Right lung (tissue), 10 donors: ENCODE measurements at places on chromosomes 7 and 10.

DNA sequence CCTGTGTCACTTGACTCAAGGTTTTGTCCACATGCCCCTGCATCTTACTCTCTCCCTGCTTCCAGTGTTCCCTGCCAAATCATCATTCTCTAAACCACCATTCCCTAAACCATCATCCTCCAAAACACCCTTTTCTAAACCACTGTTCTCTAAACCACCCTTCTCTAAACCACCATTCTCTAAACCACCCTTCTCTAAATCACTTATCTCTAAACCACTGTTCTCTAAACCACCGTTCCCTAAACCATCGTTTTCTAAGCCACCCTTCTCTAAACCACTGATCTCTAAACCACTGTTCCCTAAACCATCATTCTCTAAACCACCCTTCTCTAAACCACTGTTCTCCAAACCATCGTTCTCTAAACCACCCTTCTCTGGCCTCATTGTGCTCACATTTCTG lies 142.1 kb downstream of the CXCL12 start:
- no peak for DNase-seq

- DNase-seq, result no peak
These were observed 136.4 kb upstream of the MDFIC start for GRCh38 chr7:114785496-114785895.

DNA sequence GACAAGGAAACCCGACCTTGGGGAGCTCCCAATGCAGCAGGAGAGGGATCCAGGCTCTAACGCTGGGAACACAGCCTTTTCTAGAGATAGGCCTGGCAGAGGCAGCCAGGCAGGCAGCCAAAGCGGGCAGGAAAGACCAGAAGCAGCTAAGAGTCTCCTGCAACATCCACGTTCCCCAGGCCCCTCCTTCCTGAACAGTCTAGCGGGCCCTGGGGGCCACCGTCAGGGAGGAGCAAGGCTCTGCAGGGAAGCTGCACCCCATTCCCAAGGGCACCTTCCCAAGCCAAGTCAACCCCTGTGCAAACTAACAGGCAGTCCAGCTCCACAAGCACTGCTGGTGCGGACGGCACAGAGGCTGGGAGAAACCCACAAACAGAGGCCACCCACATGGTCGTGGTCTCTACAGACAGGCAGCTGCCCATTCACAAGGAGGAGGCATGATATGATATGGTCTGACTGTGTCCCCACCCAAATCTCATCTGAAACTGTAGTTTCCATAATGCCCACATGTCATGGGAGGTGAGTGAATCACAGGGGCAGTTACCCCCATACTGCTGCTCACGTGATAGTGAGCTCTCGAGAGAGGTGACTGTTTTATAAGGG lies 115.7 kb downstream of the MAD1L1 start:
- peak; percentile 57 for DNase-seq

- DNase-seq, result no peak
These were observed 98.6 kb upstream of the PHYHIPL start for GRCh38 chr10:59077855-59078254.

- DNase-seq, result no peak
These were observed 158.3 kb downstream of the FRMD4A start for GRCh38 chr10:14172336-14172950.

DNA sequence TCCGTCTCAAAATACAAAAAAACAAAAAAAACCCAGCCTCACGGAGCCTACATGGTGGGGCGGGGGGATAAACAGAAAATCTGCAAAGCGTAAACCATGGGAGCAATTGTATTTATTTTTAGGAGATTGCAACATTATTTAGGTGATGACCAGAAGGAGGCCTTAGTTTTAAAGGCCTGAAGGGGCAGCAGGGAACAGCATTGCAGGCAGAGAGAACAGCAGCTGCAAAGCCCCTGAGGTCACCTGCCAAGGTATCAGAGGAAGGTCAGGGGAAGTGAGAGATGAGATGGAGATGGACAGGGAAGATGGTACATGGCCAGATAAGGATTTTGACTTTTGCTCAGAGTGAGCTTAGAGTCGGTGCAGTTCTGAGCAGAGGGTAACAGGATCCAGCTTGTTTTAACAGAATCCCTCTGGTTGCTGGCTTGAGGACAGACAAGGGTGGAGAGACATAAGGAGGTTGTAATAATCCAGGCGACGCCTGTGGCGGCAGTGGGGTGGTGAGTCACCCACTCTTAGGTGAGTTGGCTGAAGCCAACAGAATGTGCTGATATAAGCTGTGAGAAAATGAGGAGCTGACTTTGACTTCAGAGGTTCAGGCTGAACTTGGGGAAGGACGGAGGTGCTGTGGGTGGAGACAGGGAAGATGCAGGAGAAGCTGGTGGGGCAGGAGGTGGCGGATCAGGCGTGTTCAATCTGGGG lies 82.3 kb upstream of the GTF2I start:
- no peak for DNase-seq

DNA sequence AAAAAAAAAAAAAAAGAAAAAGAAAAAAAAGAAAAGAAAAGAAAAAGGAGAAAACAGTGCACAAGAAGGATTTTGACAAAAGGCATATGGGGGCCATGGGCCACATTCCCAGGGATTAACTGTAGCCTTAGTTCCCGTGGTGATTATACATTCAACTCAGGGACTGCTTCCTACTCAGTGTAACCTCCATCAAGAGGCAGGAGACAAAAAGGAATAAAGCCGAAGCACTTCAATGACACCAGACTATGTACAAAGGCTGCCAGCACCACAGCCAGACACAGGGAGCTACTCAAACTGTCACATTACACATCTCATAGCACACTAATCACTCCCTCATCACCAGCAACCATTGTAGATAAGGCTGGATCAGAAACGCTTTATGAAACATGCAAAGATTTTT lies 5.1 kb upstream of the PMPCB start:
- DNase-seq, result no peak

- no peak for DNase-seq
These were observed 398.9 kb downstream of the ADRA2A start for GRCh38 chr10:111475720-111476119.

GRCh38 chr7:133121175-133121844 lies 39.4 kb upstream of the CHCHD3 start:
- DNase-seq, result no peak

- peak; percentile 69 for DNase-seq
These were observed 513 bp downstream of the ODAD2 start for GRCh38 chr10:27998178-27998953.

GRCh38 chr10:132904181-132904813 lies 38.1 kb downstream of the CFAP46 start:
- no peak for DNase-seq

GRCh38 chr10:91838199-91838598 lies 40.0 kb downstream of the TNKS2 start:
- no peak for DNase-seq

DNA sequence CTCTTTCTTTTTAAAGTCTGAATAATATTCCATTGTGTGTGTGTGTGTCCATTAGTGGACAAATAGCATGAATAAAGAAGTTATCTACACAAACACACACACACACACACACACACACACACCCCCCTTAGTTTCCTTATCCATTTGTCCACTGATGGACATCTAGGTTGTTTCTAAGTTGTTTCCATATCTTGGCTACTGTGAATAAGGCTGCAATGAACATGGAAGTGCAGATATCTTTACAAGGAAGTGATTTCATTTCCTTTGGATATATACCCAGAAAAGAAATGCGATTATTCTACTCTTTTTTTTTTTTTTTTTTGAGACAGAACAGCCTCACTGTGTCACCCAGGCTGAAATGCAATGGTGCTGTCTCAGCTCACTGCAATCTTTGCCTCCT lies 113.5 kb downstream of the MBL2 start:
- no peak for DNase-seq

DNA sequence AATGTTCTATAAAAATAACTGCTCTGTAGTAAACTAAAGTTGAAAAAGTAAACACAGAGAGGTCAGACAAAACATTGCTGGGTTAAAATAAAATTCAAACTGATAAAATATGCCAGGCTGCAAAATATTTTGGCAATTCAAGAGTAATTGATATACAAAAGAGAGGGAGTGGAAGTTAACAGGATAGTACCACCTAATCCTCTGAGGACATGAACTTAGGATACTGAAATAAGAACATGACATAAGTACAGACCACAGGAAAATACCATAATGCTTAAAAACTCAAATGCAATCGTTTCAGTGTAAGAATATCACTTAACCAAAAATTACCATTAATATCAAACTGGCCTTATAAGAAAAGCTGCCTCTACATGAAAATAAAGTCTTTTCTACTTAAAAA lies 37.6 kb upstream of the GPR22 start:
- DNase-seq, result no peak

DNA sequence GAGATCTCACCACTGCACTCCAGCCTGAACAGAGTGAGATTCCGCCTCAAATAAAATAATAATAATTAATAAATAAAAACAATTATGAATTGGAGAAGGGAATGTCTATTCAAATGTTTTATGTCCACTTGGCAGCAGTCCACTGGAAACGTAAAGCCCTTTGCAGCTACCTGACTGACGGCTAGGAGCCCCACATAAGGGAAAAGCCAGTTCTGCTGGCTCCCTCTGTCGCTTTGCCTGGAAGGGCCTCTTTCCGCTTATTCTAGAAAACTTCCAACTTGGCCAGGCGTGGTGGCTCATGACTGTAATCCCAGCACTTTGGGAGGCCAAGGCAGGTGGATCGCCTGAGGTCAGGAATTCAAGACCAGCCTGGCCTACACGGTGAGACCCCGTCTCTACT lies 6.1 kb upstream of the TNS3 start:
- DNase-seq, result no peak

GRCh38 chr7:80764132-80764531 lies 125.7 kb downstream of the CD36 start:
- DNase-seq, result peak; percentile 10

DNA sequence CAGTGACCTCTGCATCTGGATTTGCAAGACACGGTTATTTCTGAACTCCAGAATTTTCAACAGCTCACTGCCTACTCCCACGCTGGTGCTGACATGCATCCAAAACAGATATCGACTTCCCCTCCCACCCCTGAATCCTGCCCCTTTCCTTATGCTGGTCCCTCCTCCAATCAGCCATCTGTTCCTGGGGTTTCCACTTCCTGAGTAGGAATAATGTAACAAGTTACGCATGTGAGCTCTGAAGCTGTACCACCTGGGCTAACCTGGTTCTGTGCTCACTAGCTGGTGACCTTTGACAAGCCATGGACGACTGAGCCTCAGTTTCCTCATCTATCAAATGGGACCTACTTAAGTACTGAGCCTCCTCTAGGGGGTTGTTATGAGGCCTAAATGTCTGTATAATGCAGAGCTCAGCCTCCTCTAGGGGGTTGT lies 1.7 kb upstream of the NCAPG2 start:
- DNase-seq, result no peak

DNA sequence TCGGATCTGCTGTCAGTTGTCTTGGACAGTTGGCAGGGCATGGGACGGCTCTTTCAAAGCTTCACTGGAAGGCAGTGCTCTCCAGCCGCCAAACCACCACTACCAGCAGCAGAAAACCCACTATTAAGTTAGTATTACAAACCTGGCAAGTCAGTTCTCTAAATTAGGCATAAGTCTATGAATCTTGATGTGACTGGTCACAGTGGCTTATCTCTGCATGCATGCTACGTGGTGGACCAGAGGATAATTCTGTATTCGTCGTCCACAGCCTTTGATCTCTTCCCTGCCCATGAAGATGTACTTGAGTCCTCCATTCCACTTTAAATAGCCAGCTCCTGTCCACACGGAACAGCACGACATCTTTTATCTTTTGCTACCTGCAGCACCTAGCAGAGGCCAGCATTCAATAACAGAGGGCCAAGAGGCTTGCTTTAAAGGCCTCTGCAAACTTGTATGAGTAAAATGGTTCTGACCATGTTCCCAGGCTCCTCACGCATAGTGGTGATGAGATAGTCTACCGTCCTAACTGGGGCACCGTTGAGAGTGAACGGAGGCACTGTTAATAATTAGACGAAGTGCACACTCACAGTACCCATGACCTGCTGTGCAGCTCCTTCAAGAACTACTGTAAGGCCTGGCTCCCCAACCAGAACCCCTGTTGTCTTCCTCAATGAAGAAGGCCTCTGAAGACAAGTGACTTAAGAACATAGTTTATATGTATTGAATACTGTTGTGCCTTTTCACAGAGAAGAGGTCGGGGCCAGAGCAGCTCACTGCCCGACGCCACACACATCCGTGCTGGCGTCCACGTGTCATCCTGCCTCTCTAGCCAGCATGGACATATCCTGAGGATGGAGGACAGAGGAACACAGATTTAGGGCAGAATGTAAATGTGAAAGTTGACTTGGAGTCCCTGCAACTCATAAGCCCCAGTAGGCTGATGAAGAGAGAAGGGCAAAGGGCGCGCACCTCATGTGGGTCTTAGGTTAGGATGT lies 1.0 kb downstream of the GPR146 start:
- DNase-seq, result no peak

DNA sequence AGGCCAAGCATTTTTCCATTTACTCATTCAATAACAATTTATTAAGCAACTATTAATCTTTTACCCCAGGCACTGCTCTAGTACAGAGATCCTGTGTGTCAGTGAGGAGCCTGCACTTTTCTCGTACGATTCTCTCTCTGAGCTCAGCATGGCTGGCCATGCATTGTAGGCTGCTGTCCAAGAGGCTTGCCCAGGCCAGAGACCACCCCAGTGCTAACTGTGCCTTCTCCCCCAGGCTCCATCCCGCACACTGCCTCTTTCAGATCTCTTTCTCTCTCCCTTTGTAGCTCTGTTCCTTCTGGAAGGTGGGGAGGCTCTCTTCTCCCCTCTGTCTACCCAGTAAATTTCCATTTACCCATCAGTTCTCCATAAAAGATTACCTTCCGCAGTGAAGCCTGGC lies 101.0 kb upstream of the IKZF1 start:
- DNase-seq, result no peak

- DNase-seq, result no peak
These were observed 1.5 kb downstream of the CYP3A7 start for GRCh38 chr7:99733448-99733847.

DNA sequence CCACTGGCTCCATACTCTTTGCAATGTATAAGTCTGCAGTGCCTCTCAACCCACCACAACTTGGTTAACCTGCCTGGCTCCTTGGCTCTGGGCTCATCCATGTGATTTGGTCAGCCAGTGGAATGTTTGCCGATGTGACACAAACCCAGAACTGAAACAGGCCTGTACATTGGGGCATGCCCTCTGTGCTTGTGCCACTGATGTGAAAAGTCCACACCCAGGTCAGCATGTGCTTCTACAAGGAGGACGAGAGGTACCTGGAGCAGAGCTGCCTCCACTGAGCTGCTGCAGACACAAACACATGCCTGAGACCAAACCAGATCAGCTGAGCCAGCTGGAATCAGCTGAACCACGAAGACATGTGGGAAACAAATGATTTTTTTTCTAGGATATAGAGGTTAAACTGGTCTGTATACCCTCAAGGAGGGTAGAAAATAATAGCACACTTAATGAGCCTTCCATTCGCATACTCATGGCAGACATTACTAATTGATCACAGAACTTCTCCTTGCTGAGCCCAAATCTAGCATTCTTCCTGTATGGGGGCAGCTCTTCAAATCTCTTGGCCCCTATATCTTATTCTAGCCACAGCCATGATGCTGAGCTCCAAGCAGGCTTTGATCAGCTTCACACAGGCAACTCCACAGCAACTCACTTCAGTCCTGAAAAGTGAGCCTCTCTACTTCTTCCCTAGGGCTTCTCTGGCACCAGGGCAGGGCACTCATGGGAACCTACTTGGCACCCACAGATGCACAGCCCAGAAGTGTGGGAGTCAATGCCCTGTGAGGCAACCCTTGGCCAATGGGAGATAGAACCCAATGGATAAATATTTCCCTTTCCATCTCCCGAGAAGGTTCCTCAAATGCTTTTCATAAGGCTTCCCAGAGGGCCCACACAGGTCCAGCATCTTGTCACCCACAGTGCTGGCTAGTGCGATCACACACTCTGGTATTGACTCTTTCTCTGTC lies 18.6 kb downstream of the PYROXD2 start:
- no peak for DNase-seq
